ENCODE measurements at places on chromosomes 1 and 21. TPM values are rescaled to one million over a fixed set of nuclear protein-coding genes. Genes with fewer than 3 reads are reported as not detected.

DNA sequence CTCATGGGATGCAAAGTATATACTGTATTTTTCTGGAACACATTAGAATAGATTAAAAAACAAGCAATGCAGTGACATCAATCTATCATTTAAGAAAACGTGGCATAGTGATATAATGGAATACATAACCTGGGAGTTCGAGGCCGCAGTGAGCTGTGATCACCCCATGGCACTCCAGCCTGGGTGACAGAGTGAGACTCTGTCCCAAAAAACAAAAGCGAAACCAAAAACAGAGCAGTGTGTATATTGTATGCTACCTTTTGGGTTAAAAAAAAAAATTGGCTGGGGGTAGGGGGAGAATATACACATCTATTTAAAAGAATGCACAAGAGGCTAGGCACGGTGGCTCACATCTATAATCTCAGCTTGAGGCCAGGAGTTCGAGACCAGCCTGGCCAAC lies 13.5 kb downstream of the SLC2A1 start:
- no peak for DNase-seq
- no peak overlapping the region for H3K4me3 ChIP-seq
- H3K36me3 ChIP-seq, result no peaks in the 10 kb centered on the region
- peak overlapping the region; percentile 82 for H3K27ac ChIP-seq
- peaks cover 90% of the 10 kb centered on the region for H3K4me1 ChIP-seq

GRCh38 chr1:71222668-71223067 lies 141.8 kb upstream of the ZRANB2 start:
- no peak overlapping the region for H3K4me3 ChIP-seq
- H3K27ac ChIP-seq, result no peak overlapping the region

The CD1E gene
- 2.5 TPM for total RNA-seq

The SPRR2E gene
- total RNA-seq, result 11.8 TPM

- no peak overlapping the region for H3K4me3 ChIP-seq
- no peaks in the 10 kb centered on the region for H3K4me1 ChIP-seq
- no peaks in the 10 kb centered on the region for H3K36me3 ChIP-seq
- no peak for DNase-seq
- H3K27me3 ChIP-seq, result no peaks in the 10 kb centered on the region
Measured at GRCh38 chr1:159483501-159483900, 44.0 kb downstream of the OR10J1 start.

The TNFRSF18 gene
- 4.4 TPM for total RNA-seq

- no peak overlapping the region for H3K27ac ChIP-seq
- DNase-seq, result no peak
- H3K4me3 ChIP-seq, result no peak overlapping the region
- no peaks in the 10 kb centered on the region for H3K36me3 ChIP-seq
- H3K4me1 ChIP-seq, result peaks cover 13% of the 10 kb centered on the region
Measured at GRCh38 chr1:221440658-221441057, 301.2 kb downstream of the DUSP10 start.

The NID1 gene
- 154 TPM for total RNA-seq

DNA sequence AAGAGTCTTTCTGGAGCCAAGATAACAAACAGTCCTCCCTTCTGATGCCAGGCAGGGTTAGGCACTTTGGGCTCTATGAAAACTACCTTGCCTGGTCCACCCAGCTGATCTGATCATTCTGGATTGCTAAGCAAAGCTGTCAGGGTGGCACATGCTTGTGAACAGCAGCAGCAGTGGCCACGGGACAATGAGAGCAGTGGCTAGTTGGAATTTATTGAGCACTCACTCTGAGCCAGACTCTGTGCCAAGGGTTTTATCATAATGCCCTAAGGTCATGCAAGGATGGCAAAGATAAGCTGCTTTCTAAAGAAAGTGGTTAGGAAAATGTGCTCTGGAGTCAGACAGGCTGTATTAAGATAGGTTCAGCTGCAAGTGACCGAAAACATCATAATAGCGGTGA lies 390.4 kb upstream of the VAMP3 start:
- no peak overlapping the region for H3K4me3 ChIP-seq
- H3K36me3 ChIP-seq, result no peaks in the 10 kb centered on the region
- no peaks in the 10 kb centered on the region for H3K27me3 ChIP-seq
- H3K4me1 ChIP-seq, result peaks cover 9% of the 10 kb centered on the region
- H3K27ac ChIP-seq, result no peak overlapping the region
- DNase-seq, result peak; percentile 22

- H3K27ac ChIP-seq, result peak overlapping the region; percentile 97
- no peaks in the 10 kb centered on the region for H3K36me3 ChIP-seq
- H3K4me3 ChIP-seq, result peak overlapping the region; percentile 10
- H3K4me1 ChIP-seq, result peaks cover 93% of the 10 kb centered on the region
Measured at GRCh38 chr1:226732856-226733291, 6.2 kb downstream of the ITPKB start.

DNA sequence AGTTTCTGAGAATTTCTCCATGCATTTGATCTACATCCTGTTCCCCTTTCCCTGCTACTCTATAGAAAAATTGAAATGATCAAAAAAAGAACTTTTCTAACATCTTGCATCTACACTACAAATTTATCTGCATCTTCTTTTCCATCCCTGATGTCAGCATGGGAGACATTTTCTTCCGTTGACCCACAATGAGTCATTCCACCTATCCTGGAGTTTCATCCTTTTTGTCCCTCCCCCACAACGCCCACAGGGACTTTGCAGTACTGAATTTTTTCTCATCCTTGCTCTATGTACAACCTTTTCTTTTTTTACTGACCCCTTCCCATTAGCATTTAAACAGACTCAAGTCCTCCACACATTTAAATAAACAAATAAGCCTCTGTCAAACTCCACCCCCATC lies 112.2 kb upstream of the MROH9 start:
- no peak for DNase-seq
- H3K27ac ChIP-seq, result no peak overlapping the region
- H3K27me3 ChIP-seq, result no peaks in the 10 kb centered on the region
- H3K4me3 ChIP-seq, result no peak overlapping the region
- H3K36me3 ChIP-seq, result no peaks in the 10 kb centered on the region

- peak overlapping the region; percentile 50 for H3K4me3 ChIP-seq
- no peaks in the 10 kb centered on the region for H3K27me3 ChIP-seq
- H3K36me3 ChIP-seq, result no peaks in the 10 kb centered on the region
- peak overlapping the region; percentile 75 for H3K27ac ChIP-seq
- no peak for DNase-seq
Measured at GRCh38 chr1:209432443-209432825, 151.1 kb upstream of the CAMK1G start.

GRCh38 chr1:81792184-81792583 lies 8.6 kb upstream of the ADGRL2 start:
- H3K4me1 ChIP-seq, result no peaks in the 10 kb centered on the region
- no peaks in the 10 kb centered on the region for H3K36me3 ChIP-seq
- no peaks in the 10 kb centered on the region for H3K27me3 ChIP-seq
- no peak overlapping the region for H3K27ac ChIP-seq

The ALPL gene
- total RNA-seq, result 6.6 TPM

The PEAR1 gene
- total RNA-seq, result 11.5 TPM

The NHLH1 gene
- not detected for total RNA-seq

The MPL gene
- total RNA-seq, result not detected
